ENCODE measurements at places on chromosomes 4 and X.

GRCh38 chrX:148811236-148811635, 310.8 kb downstream of the AFF2 start:
- no peak for DNase-seq

DNA sequence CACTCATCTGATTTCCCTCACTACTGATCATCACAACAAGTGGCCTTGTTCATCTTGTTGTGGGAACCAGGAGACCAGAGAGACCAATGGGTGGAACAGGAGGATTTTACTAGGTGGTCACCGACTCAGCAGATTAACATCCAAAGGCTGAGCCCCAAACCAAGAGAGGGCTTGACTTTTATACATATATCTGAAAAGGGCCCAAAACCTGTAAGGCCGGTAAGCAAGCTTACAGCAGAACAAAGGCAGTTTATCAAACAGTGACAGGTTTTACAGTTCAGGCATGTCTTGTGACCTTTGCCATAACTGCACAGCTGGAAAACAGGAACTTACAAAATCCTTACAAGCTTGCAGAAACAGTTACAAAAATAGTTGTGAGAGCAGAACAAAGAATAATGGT, 195.9 kb downstream of the OR13H1 start:
- DNase-seq, result no peak

- DNase-seq, result no peak
Measured at GRCh38 chr4:76605099-76605563, 170.1 kb downstream of the SHROOM3 start.

DNA sequence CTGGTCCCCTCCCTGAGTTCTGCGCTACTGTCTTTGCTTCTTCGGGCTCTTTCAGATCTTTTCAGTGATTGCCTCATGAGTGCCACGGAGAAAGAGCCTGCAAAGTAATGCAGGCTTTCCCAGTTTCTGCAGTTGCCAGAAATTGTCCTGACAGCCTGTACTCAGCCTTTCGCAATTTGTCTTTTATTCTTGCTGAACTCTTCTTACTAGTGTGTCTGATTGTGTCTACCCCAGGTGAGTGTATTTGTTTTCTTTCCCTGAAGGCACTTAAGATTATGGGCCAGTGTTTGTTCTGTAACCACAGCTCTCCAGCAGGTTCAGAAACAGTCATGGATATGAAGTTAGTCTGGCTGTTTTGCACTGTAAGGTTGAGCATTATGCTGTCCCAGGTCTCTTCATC, 47.1 kb downstream of the FAM193A start:
- DNase-seq, result peak; percentile 63

GRCh38 chr4:1136048-1136447, 22.7 kb upstream of the RNF212 start:
- no peak for DNase-seq

- DNase-seq, result no peak
Measured at GRCh38 chrX:102580891-102581290, 18.4 kb upstream of the ARMCX5 start.

- peak; percentile 7 for DNase-seq
Measured at GRCh38 chrX:107978707-107979307, 3.4 kb downstream of the TEX13B start.

DNA sequence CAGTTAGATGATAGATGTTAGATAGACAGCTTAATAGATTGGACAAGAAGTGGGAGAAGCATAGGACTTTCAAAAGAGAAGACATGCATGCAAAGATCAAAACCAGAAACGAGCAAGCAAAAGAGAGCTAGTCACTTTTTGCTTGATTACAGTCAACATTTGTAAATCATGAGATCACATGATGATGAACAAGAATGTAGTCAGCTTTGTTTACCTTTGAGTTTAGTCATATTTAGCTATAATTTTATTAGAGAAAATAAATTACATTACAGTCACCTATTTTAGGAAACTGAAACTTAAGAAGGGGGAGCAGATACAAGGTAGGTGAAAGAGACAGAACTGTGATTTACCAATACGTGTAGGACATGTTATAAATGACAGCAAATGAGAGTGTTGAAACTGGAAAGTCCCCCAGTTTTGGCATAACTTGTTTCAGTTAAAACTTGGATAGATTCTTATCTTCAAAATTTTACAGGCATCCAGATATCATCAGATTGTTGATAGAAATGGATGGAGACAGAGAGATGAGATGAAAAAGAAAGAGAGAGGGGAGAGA, 1083.1 kb upstream of the PCDH10 start:
- DNase-seq, result no peak

- DNase-seq, result no peak
Measured at GRCh38 chrX:8849458-8849857, 48.3 kb upstream of the FAM9A start.

- DNase-seq, result no peak
Measured at GRCh38 chr4:15423285-15423711, 4.5 kb upstream of the C1QTNF7 start.
